Neural progenitor cell (in vitro differentiated cells): ENCODE measurements at places on chromosomes 7 and 10.
A peak's percentile ranks its signal among the peaks of the same experiment; 100 is the strongest.

- DNase-seq, result no peak
Measured at GRCh38 chr7:39554583-39555165, 11.5 kb upstream of the YAE1 start.

DNA sequence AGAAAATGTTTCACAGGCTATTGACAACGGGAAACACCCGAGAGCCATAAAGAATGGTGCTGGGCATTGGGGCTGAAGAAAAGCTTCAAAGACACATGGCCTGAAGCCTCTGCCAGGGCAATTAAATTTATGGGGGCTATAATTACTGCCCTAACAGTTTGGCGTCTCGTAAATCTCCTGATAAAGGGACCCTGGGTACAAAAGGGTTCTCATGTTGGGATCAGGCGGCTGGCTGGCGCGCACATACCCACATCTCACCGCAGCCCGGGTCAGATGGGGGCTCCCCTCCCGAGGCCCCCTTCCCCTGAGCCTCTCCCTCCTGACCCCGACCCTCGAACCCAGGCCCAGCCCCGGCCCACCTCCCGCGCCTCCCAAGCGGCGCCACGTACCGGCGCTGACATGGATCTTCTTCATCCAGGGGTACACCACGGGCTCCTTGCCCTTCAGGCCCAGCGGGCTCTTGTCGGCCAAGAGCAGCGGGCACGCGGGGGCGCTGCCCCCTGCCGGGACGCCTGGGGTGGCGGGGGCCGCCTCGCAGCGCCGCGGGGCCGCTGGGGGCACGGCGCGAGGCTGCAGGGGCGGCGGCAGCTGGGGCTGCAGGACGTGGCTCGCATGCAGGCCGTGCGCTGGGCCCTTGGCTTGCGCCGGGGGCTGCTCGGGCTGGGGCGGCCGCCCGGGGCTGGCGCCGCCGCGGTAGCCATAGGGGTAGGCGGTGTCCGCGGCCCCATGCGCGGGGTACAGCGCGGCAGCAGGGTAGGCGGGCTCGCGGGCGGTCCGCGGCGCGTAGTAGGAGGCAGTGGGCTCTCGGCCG, 623 bp downstream of the HOXA4 start:
- peak; percentile 44 for DNase-seq

DNA sequence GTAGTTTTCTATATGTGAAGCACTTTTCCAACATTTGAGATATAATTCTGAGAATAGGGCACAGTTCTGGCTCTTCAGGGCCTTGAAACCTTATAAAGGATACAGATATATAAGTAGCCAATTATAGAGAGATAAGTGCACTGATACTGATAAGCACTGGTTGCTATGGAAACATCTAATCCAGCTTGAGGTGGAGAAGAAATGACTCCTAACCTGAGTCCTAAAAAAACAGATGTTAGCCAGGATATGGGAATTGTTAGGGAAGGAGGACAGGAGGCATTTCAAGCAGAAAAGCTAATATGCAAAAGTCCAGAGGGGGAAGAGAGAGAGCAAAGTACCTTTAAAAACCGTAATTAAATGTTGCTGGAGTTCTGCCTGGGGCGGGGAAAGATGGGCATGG, 30.8 kb downstream of the STRIP2 start:
- no peak for DNase-seq

GRCh38 chr10:131806646-131807317, 94.0 kb upstream of the PPP2R2D start:
- DNase-seq, result no peak

DNA sequence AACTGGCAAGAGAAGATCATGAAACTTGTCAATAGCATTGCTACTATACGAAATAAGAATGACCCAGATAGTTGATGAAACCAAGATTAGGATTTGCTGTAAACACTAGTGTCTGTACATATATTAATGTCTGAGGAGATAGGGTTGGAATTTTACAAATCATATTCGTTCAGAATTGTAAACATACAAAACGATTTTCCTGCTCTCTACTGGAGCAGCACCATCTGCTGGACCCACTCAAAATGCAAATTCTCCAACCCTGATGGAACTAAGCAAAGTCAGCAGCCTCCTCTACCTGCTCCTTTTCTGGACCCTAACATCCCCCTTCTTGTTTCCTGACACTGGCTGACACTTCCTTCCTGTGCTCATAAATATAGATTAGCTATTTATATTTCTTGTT, 29.4 kb upstream of the SGMS1 start:
- no peak for DNase-seq

DNA sequence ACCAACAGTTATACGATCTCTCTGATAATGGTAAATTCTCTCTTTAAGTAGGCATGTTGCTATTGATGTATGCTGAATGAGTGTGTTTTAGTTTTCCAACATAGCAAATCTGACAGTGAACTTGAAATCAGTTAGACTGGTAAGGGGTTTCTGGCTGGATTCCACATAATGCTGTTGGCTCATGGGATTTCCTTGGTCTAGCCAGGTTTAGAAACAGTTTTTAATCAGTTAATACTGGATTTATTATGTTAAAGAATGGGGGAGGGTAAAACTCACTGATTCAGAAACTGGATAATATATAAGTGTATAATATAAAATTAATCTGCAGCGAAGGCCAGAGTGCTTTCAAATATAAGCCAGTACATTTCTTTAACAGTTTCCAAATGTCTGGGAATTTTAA, 55.6 kb downstream of the PCDH15 start:
- no peak for DNase-seq

GRCh38 chr7:129858490-129858889, 94.3 kb downstream of the UBE2H start:
- no peak for DNase-seq

GRCh38 chr7:102287981-102288278, 1.3 kb downstream of the SH2B2 start:
- peak; percentile 33 for DNase-seq

GRCh38 chr7:71429083-71429482, 297.1 kb downstream of the GALNT17 start:
- DNase-seq, result no peak

- no peak for DNase-seq
Measured at GRCh38 chr10:97016728-97017473, 168.9 kb downstream of the SLIT1 start.

- no peak for DNase-seq
Measured at GRCh38 chr10:80185578-80186299, 19.6 kb downstream of the ANXA11 start.

DNA sequence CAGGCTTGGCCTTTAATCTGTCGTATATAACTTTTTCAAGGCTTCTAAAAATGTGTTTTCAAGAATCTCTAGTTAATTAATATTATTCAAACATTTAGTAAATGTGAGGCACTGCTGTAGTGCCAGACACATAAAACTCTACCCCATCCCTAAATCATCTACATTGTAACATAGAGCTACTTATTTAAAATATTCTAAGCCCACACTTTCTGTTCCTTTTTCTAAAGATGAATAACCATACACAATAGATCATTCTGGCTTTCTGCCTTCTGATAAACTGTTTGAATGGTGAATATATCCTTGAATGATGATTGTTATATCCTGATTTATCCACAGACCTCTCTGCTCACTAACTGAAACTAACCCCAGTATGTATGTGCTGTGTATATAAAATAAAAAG, 41.4 kb downstream of the BRAF start:
- no peak for DNase-seq

DNA sequence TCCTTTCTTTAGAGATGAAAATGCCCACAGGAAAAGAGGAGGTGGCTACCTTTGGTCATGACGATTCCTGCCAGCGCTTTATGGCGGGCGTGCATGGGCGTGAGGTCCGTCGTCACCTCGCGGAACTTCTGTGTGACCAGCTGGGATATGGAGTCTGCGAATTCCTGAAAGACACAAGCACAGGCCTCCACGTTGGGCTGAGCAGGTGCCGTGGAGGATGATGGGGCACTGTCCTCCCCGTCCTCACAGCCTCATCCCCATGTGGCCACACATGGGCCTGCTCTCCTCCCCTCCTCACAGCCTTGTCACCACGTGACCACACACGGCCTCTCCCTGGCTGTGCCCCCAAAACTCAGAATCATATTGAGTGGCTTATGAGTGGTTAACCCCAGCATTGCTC, 214.7 kb downstream of the WDR37 start:
- DNase-seq, result no peak

DNA sequence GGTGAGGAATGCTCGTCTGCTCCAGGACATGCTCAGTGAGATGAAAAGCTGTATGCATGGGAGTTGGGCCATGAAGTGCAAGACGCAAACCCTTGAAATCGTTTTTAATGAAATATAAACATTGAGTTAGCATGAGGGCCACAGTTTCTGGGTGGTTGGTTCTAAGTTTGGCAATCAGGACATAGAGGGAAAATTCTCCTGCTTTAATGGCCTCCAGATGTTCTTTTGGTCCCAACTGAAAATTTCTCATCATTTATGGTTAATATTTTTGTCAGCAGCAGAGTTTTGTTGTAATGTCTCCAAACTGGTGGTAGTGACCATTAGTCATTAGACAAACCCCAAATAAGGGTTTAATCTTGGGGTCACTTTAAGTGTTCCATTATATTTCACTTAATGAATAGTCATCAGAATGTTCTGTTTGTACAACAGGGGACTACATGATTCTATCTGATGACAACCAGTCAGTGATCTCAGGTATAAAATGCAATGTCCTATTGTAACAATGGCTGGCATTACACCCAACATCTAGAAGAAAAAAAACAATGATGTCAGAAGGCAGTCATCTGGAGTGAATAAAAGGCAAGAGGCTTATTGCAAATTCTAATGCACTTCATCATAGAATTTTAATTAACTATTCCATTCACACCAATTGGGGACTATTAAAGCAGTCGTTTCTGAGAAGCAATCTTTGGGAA, 197.4 kb downstream of the JCAD start:
- DNase-seq, result no peak

GRCh38 chr7:112298543-112299100, 92.1 kb downstream of the ZNF277 start:
- DNase-seq, result peak; percentile 1

DNA sequence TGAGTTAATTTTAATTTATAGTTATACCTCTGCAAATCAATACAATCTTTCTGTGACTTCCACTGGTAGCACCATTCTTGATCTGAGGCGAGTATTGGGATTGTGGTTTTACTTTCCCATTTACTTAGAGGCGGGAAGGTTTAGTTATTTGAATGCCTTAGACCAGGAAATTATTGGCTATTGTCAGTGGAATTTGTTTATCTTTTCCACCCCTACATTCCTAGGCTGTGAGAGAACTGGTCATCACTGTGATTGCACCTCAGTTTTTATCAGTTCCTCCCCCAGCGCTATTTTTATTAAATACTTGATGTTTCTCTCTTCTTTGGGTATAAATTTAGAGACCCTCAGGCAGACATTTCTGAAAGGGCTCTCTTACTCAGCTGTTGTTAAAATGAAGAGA, 29.9 kb downstream of the CDK14 start:
- no peak for DNase-seq
